ENCODE measurements at places on chromosomes 12 and 14. TPM values are rescaled to one million over a fixed set of nuclear protein-coding genes. Genes with fewer than 3 reads are reported as not detected.
A peak's percentile ranks its signal among the peaks of the same experiment; 100 is the strongest.

PTPN6 gene
- 0.31 TPM for total RNA-seq

ARL6IP4 gene
- total RNA-seq, result 228 TPM

BLOC1S1 gene
- total RNA-seq, result 96.1 TPM

SSPN gene
- 0.93 TPM for total RNA-seq

MYF6 gene
- not detected for total RNA-seq

KRT83 gene
- total RNA-seq, result 0.05 TPM

GRCh38 chr12:57156701-57157403, 9.4 kb upstream of the LRP1-AS start:
- DNase-seq, result no peak

- no peak for DNase-seq
Measured at GRCh38 chr14:33563191-33563900, 387.5 kb downstream of the EGLN3 start.

GRCh38 chr12:90489141-90489540, 465.8 kb downstream of the CCER1 start:
- DNase-seq, result no peak

DNA sequence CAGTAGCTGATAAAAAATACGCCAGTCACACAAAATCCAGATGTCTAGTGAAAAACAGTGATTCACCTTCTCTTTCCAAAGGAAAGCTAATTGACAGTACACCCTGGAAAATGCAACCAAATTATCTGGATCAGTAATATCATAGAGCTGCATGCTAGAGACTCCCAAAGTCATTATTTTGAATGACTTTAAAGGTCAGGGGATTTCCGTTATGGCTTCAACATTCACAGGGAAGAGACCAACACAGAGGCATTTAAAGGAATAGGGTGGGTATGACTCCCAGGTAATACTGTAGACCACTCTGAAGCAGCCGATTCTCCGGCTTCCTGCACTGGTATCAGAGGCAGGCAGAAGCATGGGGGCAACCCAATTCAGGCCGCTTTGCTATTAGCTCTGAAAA, 190.4 kb downstream of the STXBP6 start:
- no peak for DNase-seq

GRCh38 chr14:104444159-104445030, 135.2 kb upstream of the C14orf180 start:
- no peak for DNase-seq

GRCh38 chr14:102867826-102868580, 54.5 kb upstream of the AMN start:
- no peak for DNase-seq

DNA sequence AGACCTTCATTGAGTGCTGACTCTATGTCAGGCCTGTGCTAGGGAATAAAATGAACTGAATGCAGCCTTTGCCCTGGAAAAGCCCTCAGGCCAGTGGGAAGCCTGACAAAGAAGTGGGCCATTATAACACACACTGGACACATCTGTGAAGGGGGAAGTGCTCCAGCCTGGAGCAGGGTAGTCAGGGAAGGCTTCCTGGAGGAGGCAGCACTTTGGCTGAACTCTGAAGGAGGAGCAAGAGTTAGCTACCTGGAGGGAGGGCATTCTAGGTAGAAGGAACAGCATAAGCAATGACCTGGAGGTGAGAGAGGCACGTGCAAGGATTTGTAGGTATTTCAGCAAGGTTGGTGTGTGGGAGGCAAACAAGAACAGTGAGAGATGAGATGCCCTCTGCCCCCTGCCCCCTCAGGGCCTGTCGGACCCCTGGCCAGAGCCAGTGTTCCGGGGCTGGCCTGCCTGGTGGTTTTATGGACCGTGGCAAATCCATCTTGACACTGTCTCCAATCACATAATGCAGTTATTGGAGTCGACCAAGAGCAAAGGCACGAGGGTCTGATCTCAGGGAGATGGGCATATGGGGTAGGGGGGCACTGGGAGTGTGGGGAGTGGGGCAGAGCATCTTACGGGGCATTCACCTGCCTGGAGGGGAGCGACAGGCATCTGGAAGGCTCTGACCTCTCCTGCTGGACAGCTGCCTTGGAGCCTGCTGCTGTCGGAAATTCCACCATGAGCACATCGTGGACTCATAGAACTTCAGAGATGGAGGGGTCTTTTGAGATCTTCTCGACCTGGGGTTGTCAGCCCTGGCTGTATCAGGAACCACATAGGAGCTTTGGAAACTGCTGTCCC, 2.7 kb upstream of the FAM222A start:
- peak; percentile 16 for DNase-seq

GRCh38 chr12:131428091-131428685, 282.7 kb upstream of the SFSWAP start:
- no peak for DNase-seq

GRCh38 chr12:52207106-52207505, 15.3 kb upstream of the KRT80 start:
- peak; percentile 28 for DNase-seq

- DNase-seq, result no peak
Measured at GRCh38 chr12:76782526-76782925, 18.6 kb downstream of the ZDHHC17 start.

DNA sequence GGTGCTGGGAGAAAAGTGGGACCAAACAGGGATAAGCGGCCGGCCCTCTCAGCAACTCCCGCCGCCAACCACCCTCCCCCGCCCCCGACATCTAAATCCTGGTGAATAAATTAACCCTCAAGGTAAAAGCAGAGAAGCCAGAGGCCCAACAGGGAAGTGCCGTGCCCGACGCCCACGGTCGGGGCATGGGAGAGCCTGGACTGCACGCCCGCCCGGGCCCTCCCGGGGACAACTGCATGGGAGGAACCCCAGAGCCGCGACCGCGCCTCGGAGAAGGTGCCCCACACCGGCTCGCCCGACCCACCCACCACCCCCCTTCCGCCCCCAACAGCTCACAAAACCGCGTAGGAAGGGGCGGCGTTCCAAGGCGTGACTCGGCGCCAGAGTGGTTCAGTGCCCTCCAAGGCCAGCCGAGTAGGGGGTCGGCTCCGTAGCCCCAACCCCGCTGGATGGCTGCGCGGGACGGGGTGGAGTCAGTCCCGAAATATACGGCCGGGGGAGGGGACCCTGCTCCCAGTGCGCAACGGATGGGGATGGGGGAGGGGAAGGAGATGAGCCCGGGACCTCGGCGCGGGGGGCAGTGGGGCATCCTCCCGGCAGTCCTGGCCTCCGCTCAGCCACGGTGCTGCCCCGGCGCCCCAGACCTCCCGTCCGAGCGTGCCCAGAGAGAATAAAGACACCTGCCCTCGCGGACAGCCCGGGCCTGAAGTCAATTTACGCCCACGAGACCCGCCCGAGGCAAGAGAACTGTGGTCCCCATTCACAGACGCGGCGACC, 732 bp downstream of the SLC25A29 start:
- DNase-seq, result no peak

DNA sequence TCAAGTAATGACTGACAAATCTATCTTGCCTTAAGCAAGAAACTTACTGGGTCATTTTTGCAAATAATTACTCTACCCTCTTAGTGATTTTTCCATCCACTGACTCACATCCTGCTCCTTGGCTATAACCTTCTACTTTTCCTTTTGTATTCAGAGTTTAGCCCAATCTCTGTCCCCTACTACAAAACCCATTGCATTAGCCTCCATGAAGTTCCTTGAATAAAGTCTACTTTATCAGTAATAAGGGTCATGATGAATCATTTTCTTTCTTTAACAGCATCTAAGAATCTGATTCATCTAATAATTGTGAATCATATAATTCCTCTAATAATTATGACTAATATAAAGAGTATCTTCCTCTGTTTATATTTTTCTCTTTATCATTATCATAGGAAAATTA, 132.6 kb downstream of the NTS start:
- DNase-seq, result peak; percentile 1
